ENCODE measurements at places on chromosomes 6 and 20.
A peak's percentile ranks its signal among the peaks of the same experiment; 100 is the strongest.

- DNase-seq, result no peak
These were observed 251.5 kb downstream of the TFAP2A start for GRCh38 chr6:10163203-10163962.

DNA sequence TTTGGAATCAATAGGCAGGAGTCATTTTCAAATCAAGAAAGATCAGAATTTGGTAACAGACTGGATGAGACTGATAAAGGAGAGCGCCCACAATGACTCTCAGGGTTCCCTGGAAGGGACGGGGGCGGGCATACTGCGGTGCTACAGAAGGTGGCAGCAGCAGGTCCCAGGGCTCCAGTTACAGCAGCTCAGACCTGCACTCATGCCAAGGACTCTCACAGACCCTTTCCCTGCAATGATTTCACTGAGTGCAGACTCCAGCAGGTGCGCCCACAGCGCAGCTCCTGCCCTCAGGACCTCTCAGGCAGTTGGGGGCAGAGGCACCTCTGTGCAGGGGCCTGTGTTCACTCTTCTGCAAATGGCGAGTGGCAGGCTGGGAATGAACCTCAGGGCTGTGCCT, 359.8 kb downstream of the ZFAND3 start:
- peak; percentile 10 for DNase-seq

- peak; percentile 13 for DNase-seq
These were observed 703.1 kb downstream of the RFPL4B start for GRCh38 chr6:113050010-113050858.

DNA sequence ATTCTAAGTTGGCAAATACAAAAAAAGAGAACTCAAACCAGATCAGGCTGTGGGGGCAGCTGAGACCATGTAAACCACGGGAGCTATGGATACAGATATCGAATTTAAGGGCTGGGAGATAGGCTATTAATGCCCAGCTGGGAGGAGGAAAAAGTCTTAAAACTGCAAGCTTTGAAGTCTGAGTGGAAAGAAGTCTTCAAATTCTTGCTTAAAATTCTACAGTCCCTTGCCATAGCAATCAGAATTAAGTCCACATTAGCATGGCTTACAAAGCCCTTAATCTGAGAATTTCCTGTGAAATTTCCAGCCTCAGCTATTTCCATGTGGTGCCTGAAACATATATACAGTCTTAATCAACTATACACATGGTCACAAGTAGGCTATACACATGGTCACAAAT, 465.0 kb upstream of the HSF2 start:
- no peak for DNase-seq

Measured in hematopoietic multipotent progenitor cell treated with erythropoietin and hydrocortisone succinate and interleukin-3 and kit ligand, for 6 days (in vitro differentiated cells).